Activated CD4-positive, alpha-beta T cell treated with anti-CD3 and anti-CD28 coated beads, Interleukin-10, Interleukin-2, amounts not matched to agents 100 ng/mL and 50 ng/mL, durations not matched to agents 16 hours and 8 hours (primary cell): ENCODE measurements at places on chromosomes 1 and 21.
A peak's percentile ranks its signal among the peaks of the same experiment; 100 is the strongest.

DNA sequence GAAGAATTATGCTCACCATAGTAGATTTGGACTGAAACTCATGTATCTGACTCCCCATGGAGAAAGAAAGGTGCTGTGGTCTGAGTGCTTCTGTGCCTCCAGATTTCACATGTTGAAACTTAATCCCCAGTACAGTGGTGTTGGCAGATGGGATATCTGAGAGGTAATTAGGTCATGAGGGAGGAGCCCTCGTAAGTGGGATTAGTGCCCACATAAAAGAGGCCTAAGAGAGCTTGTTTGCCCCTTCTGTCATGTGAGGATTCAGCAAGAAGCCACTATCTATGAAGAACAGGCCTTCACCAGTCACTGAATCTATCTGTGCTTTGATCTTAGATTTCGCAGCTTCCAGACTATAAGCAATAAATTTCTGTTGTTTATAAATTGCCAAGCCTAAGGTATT is 150.1 kb downstream of the PLPP3 start:
- no peak for DNase-seq

GRCh38 chr1:180157576-180158057 is 2.9 kb downstream of the QSOX1 start:
- DNase-seq = no peak

GRCh38 chr1:230822092-230822581 is 46.2 kb downstream of the C1orf198 start:
- no peak for DNase-seq

GRCh38 chr1:74690364-74690696 is 16.7 kb upstream of the ERICH3 start:
- DNase-seq = no peak

DNA sequence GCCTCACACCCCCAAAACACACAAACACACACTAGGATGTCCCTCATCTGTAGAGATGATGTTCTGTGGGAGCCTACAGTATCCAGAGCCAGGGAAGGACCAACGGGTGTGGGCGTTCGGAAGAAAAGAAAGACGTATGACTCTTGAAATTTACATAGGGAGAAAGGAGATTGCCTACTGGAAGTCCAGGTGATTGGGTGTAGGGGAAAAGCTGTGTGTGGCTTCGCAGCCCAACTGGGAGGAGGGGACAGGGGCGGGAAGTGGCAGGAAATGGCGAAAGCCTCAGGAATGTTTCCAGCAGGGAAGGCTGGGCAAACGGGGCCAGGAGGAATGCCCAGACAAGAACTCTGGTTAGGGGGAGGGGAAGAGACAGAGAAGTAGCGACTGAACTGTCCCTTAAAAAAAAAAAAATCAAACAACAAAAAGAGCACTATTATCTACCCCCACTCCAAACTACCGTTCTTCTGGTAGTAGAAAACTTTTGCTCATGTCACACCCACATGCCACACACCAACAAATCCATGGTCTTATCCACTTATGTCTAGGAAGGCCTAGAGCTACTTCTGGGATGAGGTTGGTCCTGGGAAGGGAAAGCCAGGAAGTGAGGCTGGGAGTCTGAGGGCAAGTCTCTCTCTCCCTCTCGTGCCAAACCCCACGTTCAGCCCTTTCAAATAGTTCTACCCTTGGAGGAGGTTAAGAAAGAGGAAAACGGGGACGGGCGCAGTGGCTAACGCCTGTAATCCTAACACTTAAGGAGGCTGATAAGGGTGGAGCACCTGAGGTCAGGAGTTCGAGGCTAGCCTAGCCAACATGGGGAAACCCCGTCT is 1.8 kb upstream of the CKS1B start:
- DNase-seq = no peak

- no peak for DNase-seq
Measured at GRCh38 chr1:157040802-157041201, 4.7 kb downstream of the ARHGEF11 start.

- peak; percentile 22 for DNase-seq
Measured at GRCh38 chr1:110083061-110083865, 12.8 kb upstream of the ALX3 start.

DNA sequence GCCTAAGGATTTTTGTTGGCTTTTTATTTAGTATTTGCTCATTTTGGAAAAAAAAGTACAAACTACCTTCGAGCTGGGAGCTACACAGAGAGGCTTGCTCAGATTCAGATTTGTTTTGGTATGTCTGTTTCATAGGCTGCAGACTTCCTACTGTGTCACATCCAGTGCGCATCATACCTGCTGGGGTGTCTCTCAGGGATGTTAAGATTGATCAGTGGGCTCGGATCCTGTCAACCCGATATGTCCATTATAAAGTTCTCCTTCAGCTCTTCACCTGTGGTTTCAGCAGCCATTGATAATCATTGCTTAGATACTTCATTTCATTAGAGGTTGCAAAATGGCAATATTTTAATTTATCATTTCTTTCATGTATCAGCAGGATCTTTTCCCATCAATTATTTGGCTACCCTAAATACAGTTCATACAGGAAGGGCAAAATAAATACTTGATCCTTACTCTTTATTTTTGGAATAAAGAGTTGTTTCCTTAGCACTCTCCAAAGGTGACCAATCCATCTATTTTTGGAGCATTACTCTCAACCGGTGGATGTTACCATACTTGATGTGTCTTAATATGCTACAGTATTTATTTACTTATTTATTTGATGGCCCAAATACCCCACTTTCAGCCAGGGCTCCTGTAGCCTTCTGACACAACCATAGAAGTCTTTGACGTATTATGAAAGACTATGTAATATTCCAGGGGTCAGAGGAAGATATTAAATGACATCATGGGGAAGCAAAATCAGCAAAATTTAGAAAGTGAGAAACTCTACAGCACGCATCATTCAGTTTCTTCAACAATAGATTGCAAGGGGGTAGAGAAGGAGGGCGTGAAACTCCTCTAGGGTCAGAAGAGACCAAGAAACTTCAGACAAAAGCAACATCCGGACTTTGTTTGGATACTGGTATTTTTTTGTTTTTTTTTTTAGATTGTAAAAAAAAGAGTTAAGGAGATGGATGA is 55.3 kb upstream of the HNRNPU start:
- no peak for DNase-seq

DNA sequence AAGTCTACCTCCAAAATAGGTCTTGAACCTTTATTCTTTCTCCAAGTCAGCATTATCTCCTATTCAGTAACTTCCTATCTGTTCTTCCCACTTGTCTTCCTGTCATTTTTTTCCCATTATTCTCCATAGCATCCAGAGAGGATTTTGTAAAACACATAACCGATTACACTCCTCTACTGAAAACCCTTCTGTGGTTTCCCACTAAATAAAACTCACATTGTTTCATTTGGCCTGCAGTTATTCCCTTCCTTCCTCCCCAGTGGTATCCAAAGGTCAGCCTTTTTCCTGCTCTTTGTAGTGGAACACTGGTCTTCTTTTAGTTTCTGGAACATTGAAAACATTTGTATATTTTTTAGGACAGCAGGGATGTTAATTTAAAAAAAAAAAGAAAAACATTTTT is 266.0 kb downstream of the GPR52 start:
- DNase-seq = no peak
